ENCODE measurements at places on chromosomes 2 and 18. TPM values are rescaled to one million over a fixed set of nuclear protein-coding genes. Genes with fewer than 3 reads are reported as not detected.

DNA sequence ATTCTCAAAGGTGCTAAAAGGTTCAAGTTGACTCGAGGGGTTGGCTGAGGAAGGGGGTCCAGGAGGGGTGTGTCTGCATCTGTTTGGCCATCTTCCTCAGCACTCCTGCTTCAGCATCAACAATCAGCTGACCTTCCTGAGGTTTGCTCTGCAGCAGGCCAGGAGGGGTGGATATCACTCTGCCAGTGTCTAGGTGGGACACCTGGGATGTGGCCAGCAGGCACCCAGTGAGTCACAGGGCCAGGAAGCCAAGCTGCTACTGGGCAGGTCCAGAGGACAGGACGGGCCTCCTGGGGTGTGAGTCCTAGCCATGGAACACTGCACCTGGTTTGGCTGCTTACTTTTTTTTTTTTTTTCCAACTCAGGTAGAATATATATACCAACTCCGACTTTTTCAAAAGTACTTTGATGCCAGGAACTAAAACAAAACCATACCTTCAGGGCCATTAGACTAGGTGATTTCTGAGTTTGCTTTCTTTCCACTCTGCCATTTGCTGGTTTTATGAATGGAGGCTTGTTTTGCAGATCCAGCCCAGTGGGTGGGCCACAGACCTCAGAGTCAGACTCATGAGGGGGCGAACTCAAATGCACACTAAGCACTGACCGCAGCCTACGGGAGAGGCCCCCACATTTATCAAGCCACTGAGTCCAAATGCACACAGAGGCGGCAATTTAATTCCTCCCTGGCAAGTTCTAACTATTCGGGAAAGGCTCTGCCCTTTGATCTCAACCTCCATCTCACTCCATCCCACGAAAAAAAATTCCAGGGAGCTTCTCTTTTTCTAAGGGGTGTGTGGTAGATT is 76.0 kb downstream of the UXS1 start:
- no peak for DNase-seq

DNA sequence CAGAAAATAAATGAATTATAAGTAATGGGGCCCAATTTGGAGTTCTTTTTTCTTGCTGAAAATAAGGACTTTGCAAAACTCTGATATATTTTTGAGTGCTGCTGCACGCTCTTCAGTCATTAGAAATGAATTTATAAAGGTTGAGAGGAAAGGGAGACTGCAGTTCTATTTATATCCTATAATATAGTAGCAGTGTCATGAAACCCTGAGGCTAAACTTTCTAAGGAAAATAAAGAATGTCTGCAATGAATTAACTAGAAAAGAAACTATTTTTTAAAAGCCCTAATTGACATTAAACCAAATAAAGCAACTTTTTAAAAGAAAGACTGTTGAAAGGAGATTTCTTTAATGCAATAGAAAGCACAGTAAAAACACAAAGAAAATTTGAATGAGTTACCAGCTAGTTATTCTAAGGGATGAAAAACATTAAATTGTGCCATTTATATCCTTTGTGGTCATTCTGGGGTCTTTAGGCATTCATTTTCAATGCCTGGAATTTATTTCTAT is 1072.8 kb upstream of the TMEFF2 start:
- no peak for DNase-seq

- DNase-seq = no peak
These were observed 63.0 kb downstream of the NPAS2 start for GRCh38 chr2:100882645-100883613.

DNA sequence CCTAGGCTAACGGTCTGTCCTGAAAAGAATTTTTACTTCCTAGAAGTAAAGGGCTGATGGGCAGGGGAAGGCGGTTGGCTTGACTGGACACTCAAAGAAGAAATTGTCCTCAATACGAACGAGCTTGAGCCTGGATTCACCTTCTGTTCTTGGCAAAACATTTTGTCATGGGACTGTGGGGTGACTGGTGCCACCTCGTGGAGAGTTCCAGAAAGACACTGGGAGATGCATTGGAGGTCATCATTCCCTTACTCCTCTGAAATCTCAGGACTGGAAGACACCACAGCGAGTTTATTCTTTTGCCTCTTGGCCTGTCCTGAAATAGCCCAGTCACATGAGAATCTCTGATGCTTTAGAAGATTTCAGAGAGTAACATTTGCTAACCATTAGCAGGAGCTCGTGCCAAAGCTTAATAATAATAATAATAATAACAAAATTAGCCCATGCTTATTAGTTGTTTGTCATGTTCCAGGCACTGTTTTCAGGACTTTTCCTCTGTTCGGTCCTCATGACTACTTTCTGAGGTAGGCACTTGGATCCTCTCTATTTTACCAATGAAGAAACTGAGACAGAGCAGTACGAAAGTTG is 44.5 kb downstream of the TMEM182 start:
- DNase-seq = peak; percentile 76

DNA sequence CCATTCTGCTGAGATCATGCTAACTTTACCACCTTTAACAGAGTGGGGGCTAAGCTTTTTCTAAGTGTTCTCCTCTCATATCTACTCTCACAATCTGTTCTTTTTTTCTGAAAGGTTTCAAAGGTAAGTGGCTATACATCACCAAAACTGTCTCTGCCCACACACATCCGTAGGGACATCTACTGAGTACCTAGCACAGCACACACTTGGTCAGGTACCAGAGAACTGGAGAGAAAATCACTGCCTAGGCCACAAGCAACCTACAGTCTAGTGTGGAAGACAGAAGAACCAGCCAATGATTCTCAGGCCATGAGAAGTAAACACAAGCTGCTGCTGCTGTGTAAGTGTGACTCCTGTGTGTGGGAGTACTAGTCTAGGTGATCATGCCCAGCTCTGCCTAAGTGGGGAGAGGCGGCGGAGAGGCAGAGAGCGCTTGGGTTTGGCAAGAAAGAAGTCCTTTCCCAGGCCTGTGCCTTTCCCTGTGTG is 176.1 kb upstream of the ZFP36L2 start:
- DNase-seq = no peak

GRCh38 chr18:36717422-36718110 is 111.2 kb downstream of the TPGS2 start:
- DNase-seq = no peak

DNA sequence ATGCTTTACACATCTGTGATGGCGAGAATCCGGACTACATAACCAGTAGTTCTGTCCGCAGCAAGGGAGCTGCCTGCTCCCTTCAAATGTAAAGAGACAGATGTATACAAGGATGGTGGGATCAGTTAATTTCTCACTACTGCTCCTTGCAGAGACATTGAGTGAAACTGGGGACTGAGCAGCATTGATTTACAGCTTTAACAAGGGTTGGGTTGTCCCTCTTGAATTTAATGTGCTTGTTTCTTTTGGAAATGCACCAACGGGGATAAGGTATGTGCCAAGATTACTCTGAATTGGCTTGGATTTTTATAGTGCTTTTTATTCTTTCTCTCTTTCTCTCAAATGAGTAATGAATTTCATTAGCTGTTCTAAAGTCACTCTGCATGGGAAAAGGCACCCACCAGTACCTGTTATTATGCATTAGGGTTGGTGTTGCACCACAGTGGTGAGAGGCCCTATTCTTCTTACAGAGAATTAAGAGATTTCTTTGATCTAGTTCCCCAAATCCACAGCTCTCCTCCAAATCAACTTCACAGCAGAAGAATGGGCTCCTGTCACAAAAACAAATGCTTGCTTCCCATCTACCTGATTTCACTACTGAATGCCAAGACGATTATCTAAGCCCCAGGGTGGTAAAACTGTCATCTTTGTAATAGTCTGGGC is 107.6 kb downstream of the DOCK10 start:
- no peak for DNase-seq

DNA sequence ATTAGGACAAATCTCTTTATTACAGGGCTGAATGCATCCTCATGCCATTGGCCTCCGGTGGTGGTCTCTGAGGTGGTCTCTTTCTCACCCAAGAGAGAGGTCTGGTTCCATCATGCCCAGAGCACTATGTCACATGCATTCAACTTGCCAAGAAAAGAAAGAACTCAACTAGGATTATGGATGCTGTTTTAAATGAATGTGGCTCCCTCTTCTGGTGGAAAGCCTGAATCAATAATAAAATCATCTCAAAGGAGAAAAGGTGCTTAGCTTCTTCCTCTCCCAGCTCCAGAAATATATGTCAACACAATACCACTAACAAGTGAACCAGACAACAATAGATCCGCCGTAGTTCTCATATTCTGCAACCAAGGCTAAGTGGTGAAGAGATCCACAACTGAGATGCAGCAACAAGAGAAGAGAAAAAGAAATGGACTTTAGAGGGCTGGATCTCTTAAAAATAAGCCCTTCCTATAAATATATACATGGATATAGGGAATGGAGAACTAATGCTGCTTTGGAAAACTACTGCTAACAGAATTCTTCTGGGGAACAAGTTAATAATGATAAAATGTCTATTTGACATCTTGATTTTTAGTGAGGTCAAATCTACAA is 396.8 kb downstream of the NCKAP5 start:
- no peak for DNase-seq

GRCh38 chr18:70165936-70166335 is 39.6 kb downstream of the RTTN start:
- DNase-seq = no peak

- DNase-seq = no peak
These were observed 194.8 kb downstream of the ZFP36L2 start for GRCh38 chr2:43031471-43032212.

GPAT2 gene
- 1.8 TPM for total RNA-seq

CCDC93 gene
- 36.2 TPM for total RNA-seq

CIDEA gene
- total RNA-seq = 0.59 TPM

SOX11 gene
- total RNA-seq = 1.1 TPM

Measured in right cardiac atrium (tissue), 5 donors.